ENCODE measurements at places on chromosomes 4 and X. TPM values are rescaled to one million over a fixed set of nuclear protein-coding genes. Genes with fewer than 3 reads are reported as not detected.

ARX gene
- total RNA-seq = not detected

DNA sequence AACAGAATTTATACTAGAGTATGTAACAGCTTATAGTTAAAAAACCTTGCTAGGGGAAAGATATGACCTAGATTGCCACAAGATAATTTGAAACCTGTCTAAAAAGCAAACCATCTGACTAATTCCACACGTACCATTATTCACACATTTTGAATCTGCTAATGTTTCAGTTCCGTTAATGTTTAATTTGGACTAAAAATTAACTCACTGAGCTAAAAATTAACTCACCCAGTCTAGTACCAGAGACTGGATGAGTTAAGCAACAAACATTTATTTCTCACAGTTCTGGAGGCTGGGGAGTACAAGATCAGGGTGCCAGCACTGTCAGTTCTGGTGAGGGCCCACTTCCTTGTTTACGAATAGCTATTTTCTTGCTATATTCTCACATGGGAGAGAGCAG lies 231.5 kb upstream of the DIAPH2 start:
- no peaks in the 10 kb centered on the region for H3K36me3 ChIP-seq
- H3K27me3 ChIP-seq = no peaks in the 10 kb centered on the region
- no peaks in the 10 kb centered on the region for H3K4me1 ChIP-seq
- DNase-seq = no peak

DNA sequence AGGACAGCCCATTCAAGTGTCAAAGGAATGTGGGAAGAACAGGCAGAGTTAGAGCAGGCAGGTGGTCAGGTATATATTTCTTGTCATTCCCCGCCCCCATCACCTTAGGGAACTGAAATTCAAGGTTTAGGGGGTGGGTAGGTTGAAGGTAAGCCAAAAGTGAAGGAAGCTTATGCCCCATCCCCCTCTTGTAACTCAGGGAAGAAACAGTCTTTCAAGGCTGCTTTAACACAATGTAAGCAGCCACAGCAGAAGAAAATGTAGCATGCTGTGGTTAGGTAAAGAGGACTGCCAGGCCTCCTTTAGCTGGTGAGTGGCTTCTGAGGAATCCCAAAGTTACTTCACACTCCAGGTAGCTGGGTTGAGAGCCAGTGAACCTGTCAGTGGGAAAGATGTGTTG lies 122.3 kb downstream of the RS1 start:
- no peak overlapping the region for H3K27ac ChIP-seq
- H3K27me3 ChIP-seq = no peaks in the 10 kb centered on the region
- no peaks in the 10 kb centered on the region for H3K36me3 ChIP-seq
- no peaks in the 10 kb centered on the region for H3K4me1 ChIP-seq
- DNase-seq = no peak

PCYT1B gene
- not detected for total RNA-seq

GRCh38 chr4:79273915-79274314 lies 51.9 kb downstream of the NAA11 start:
- H3K4me3 ChIP-seq = no peak overlapping the region
- no peaks in the 10 kb centered on the region for H3K4me1 ChIP-seq
- no peaks in the 10 kb centered on the region for H3K36me3 ChIP-seq
- no peaks in the 10 kb centered on the region for H3K27me3 ChIP-seq
- no peak for DNase-seq
- no peak overlapping the region for H3K27ac ChIP-seq

- H3K27me3 ChIP-seq = no peaks in the 10 kb centered on the region
- no peaks in the 10 kb centered on the region for H3K36me3 ChIP-seq
- no peak overlapping the region for H3K4me3 ChIP-seq
- no peaks in the 10 kb centered on the region for H3K4me1 ChIP-seq
Observed at GRCh38 chr4:4727536-4727935, 131.9 kb upstream of the MSX1 start.

PGM2 gene
- total RNA-seq = 62.3 TPM

GRCh38 chr4:5890063-5890727 lies 2.7 kb downstream of the CRMP1 start:
- no peaks in the 10 kb centered on the region for H3K4me1 ChIP-seq
- DNase-seq = no peak
- H3K27ac ChIP-seq = no peak overlapping the region
- no peaks in the 10 kb centered on the region for H3K36me3 ChIP-seq
- H3K27me3 ChIP-seq = peaks cover 16% of the 10 kb centered on the region

- H3K4me3 ChIP-seq = no peak overlapping the region
- H3K27ac ChIP-seq = no peak overlapping the region
- H3K4me1 ChIP-seq = no peaks in the 10 kb centered on the region
- no peak for DNase-seq
Observed at GRCh38 chr4:99208719-99209075, 10.3 kb downstream of the ADH6 start.

All from CD8-positive, alpha-beta memory T cell (primary cell).